ENCODE measurements at places on chromosomes 11 and 22.

- no peak for DNase-seq
Measured at GRCh38 chr22:42962295-42963230, 52.4 kb downstream of the PACSIN2 start.

DNA sequence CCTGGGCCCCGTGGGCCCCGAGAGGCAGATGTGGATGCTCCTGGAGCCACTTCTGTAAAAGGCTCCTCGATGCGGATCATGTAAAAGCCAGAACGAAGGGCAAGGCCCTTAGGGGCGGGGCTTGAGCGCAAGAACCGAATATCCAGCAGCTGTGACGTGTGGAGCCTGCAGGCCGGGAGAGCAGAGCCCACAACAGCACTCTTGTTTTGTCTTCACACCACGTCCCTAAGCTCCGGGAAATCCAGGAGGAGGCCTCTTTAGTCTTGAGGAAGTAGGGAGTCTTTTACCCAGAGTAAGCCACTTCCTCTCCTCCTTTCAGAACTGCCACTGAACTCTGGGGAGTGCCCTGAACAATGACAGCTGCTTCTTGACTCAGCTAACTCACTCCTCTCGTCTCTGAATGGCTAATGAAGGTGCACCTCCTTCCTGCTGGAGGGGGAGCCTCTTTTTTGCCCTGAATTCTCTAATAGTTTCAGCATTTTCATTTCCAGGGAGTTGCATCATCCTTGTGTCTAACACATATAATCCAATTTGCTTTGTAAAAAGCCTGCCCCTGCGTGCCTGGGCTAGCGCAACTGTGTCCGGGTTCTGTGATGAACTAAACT is 12.5 kb downstream of the L3MBTL2 start:
- DNase-seq: peak; percentile 85

GRCh38 chr11:35461917-35462538 is 42.7 kb upstream of the SLC1A2 start:
- DNase-seq: no peak

DNA sequence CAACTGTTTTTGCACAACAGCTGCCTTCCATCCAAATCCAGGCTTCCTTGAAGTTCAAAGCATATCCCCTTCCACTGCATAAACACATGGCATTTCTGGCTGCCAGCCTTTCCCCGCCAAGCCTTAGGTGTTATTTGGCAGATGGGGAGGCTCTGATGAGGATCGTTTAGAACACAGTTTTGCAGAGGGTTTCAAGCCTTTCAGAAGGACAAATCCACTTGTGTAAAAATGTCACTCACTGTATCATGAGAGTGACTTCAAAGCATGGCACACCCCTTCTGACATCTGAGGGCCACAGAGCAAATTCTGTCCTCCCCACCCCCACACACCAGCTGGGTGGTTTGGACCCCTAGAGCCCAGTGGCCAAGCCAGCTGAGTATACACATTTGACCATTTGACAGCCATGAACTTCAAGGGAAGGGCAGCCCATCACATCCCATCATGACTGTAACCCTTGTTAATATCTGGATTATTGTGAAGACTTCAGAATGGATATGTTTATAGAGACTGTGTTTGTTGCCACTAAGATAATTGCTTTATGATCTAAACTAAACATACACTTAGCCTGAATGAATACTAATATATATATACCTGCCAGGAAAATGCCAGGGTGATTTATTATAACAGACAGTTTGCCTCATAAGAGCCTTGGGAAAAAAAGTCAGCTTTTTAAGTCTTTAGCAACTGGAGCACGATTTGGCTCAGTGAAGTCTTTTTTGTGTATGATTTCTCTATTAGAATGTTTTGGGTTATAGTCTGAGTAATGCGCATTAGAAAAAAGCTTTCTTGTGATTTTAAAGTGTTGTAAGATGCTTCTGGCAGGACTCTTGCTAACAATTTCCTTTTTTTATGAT is 31.9 kb downstream of the FBLN1 start:
- no peak for DNase-seq

DNA sequence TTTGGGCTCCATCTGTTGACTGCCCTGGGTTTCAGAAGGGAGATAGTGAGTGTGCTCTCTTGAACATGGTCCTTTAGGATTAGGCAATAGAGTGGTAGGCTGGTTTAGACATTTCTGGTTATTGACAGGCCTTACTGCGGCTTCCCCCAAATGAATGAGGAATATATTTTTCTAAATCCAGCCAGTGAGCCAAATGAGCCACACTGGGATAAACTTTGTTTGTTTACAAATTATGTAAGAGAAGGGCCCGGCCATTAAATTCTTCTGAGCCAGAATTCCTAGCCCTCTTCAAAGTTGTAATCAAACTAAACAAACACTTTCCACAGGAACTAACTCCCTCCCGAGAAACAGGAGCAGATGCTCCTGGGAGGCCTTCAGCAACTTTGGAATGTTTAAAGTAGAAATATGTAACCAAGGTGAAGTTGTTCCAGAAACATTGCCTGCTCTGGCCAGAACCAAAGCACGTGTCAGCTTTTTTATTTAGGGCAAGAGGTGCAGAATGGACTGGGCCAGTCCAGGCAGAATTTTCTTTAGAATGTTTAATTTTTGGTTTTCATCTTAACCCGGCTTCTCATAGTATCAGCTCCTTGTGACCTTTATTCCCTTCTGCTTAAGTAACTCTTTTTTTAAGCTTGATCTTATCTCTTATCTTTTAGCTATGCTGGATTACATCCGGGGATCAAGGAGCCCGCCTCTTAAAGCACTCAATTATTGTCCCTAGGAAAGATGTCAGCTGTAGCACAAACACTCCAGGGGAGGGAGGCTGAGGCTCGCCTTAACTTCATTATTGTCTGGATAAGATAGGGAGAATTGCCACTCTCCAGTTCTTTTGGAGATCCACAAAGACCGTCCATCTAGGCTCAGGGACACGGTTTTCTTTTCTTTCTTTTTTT is 28.7 kb downstream of the ZNRF3 start:
- peak; percentile 49 for DNase-seq

DNA sequence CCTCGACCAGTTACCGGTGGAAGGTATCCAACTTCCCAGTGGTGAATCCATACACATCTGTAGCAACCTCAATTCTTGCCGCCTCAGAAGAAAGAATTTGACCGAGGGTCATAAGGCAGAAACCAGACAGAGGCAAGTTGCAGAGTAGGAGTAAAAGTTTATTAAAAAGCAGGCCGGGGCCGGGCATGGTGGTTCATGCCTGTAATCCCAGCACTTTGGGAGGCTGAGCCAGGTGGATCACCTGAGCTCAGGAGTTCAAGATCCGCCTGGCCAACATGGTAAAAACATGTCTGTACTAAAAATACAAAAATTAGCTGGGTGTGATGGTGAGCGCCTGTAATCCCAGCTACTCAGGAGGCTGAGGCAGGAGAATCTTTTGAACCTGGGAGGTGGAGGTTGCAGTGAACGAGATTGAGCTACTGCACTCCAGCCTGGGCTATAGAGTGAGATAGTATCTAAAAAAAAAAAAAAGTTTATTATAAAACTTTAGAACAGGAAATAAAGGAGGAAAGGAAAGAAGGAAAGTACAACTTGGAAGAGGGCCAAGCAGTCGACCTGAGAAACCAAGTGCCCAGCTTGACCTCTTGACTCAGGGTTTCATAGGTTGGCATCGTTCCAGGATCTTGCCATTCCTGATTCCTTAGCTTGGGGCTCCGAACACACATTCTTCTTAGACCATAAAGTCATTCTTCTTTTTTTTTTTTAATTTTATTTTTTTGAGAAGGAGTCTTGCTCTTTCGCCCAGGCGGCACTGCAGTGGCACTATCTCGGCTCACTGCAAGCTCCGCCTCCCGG is 27.8 kb downstream of the RGL4 start:
- DNase-seq: no peak

- no peak for DNase-seq
Measured at GRCh38 chr22:26474682-26475081, 8.9 kb downstream of the HPS4 start.

- DNase-seq: peak; percentile 45
Measured at GRCh38 chr11:77560605-77561004, 29.1 kb upstream of the AQP11 start.

GRCh38 chr11:3164138-3164551 is 965 bp downstream of the OSBPL5 start:
- DNase-seq: no peak

- DNase-seq: no peak
Measured at GRCh38 chr11:124834526-124835180, 30.6 kb upstream of the ROBO3 start.

DNA sequence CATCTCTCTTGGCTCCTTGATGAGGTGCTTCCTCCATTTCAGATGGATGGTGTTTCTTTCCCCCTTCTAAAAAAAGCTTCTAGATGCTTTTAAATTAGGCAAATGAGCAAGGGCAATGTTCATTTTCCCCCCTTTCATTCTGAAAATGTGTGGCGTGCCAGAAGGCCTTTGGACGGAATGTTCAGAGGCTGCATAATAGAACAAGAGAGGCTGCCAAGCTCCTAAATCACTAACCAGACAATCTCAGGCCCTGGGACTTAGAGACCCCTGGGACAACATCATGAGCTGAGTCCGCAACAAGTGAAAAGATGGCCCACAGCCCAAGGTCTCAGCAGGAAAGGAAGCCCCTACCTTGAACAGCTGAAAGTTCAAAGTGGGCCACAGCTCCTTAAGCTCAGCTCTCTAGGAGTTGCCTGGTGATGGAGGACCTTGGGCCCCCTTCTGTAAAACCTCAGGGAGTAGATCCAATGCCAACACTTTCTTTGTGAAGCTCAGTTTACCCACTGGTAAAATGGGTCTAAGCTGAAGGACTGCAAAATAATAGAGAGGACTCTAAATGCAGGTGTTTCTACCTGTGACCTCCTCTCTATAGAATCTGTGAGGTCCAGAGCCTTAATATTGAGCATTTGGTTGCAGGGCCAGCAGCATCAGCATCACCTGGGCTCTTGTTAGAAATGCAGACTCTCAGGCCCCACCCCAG is 144.0 kb downstream of the FBXO7 start:
- DNase-seq: no peak

DNA sequence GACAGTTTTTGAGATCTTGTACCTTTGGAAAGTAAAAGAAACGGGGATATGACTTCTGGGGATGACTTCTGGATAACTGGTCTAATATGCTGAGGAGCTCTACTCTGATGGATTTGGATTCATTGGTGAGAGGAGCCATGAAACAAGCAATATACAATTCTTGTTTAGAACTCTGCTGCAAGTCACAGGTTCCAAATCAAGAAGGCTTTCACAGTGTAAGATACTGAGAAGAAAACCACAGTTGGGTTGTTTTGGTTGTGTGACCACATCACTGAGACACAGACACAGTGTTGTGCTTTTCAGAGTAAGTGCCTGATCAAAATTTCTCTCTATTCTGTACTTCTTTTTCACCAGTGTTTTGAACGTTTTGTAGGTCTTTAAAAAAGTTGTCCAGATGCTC is 13.1 kb upstream of the UCP2 start:
- DNase-seq: no peak

DNA sequence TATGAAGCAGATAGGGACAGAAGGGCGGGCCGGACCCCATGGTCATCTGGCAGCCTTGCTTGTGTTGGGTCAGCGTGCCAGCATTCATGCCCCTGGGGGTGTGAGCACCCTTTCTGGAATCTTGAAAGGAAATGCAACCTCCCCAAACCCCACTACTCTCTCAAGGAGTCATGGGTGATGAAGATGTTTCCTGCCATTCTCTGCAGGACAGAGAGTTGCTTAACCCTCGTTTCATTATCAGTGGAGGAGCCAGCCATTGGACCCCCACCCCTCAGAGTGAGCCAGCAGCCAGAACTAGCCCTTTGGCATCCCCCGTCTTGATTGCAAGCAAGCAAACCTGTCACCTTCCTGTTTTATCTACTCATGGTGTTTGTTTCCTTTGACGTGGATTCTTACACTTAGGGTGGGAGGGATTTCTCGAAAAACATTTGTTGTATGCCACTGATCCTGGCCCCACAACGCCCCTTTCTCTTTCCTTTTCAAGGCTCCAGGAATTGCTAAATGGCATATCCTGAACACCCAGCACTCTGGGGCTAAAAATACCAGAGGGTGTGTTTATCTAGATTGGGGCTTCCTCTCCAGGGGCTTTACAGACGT is 258.3 kb downstream of the ETS1 start:
- DNase-seq: no peak

DNA sequence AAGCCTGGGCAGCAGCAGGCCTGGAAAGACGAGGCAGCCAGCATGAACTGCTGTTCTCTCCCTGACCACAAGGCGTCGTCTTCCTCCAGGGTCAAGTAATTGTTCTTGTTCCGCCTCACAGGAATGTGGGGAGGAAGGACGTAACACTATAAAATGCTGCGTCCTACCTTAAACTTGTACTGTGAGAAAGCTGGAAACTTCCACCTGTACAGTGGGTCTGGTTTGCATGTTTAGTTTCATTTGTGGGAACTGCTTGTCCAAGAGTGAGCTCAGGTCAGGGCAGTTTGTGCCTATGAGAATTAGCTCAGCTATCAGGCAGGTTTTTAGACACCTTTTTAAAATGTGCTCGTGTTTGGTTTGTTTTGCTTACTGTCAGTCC is 55.2 kb downstream of the PANX1 start:
- peak; percentile 30 for DNase-seq

DNA sequence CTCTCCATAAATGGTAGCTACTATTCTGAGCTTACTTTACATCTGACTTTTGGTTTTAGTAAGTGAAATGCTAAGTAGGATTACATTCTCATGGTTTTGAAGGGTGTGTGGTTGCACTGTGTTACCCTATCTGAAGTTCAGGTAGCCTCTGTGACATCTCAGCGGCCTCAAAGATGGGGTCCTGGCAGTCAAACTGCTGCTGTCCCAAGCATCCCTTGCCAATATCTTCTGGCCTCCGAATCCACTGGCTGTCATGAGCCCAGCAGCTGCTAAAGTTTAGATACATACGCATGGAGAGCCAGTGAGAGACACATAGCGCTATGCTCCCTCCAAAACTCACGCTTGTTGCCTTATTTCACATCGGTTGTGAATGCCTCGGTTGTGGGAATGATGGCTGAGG is 34.9 kb downstream of the UBASH3B start:
- no peak for DNase-seq

GRCh38 chr11:16604794-16605388 is 133.6 kb upstream of the C11orf58 start:
- DNase-seq: no peak

- DNase-seq: no peak
Measured at GRCh38 chr11:118628432-118628831, 21.0 kb downstream of the PHLDB1 start.

- no peak for DNase-seq
Measured at GRCh38 chr11:73333640-73334383, 25.7 kb downstream of the ARHGEF17 start.

- no peak for DNase-seq
Measured at GRCh38 chr22:37784829-37785495, 22.8 kb upstream of the GCAT start.

DNA sequence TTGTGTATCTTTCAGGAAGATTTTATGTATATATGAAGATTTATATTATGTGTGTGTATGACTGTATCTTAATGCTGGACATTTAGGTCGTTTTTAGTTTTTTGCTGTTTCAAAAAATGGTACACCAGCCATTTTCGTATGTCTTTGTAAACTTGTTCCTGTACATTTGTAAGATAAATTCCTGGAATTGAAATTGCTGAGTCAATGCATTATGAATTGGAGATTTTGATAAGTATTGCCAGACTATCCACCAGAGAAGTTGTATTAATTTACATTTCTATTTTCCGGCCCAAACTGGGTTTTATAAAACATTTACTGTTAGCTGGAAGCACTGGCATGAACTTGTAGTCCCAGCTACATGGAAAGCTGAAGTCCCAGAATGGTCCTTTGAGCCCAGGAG is 24.6 kb downstream of the MRPL48 start:
- DNase-seq: no peak

GRCh38 chr11:11980200-11980599 is 28.2 kb downstream of the DKK3 start:
- DNase-seq: no peak
